Stimulated activated CD8-positive, alpha-beta memory T cell treated with anti-CD3 and anti-CD28 coated beads, Interleukin-4, amount 100 ng/mL, for 4 hours (primary cell): ENCODE measurements at places on chromosomes 13 and 19.

DNA sequence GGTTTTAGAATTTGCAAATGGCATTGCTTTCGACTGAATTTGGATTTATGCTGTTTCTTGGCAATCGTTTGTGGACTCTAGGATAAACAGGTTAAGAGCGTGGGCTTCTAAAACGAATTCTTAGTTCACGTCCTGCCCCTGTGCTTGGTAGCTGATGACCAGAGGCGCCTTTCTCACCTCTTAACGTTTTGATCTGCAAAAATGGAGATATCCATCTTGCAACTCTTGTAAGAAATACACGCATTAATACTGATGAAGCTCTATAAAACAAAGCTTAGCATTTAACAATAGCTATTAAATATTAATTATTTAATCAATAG lies 580 bp upstream of the KATNAL1 start:
- DNase-seq: no peak

DNA sequence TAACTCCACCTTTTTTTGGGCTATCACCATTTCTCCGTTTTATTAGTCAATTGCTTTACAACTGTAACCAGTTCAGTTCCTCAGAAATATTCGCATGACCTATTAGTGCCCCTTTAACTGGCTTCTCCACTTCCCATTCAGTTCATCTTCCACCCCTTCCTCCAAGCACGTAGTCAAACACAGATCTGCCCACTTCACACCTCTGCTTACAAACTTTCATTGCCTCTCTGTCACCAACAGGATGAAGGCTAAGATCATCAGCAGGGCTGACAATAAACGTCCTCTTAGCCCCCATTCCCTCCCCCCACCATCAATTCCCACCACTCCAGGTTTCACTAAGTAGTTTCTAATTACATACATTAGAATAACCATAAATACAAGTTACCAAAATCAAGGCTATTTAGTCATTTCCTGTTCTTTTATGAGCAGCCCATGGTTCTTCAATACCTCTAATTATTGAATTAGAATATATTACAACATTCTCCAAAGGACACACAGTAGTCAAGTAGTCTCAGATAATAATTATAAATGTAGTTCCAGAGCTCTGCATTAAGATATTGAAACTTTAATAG lies 95.7 kb downstream of the SPRY2 start:
- no peak for DNase-seq

DNA sequence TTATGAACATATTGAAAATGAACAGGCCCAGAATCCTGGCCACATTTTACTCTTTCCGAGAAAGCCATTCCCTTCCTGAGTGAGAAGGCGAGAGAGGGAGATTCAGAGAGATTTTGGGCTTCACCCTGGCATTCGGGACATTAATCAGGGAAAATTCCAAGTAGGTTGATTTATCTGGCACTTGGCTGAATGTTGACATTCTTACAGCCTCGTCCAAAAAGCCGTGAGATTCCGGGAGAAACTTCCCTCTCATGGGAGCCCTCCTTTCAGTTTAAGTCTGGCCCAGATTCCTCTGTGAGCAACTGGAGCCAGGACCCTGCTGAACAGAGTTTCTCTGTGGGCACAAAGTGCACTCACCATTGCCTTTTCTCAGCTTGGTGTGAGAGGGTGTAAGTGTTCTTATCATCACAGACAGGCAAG lies 129.2 kb upstream of the PEG3 start:
- no peak for DNase-seq

- DNase-seq: no peak
These were observed 1.0 kb upstream of the CRYL1 start for GRCh38 chr13:20526664-20527063.

DNA sequence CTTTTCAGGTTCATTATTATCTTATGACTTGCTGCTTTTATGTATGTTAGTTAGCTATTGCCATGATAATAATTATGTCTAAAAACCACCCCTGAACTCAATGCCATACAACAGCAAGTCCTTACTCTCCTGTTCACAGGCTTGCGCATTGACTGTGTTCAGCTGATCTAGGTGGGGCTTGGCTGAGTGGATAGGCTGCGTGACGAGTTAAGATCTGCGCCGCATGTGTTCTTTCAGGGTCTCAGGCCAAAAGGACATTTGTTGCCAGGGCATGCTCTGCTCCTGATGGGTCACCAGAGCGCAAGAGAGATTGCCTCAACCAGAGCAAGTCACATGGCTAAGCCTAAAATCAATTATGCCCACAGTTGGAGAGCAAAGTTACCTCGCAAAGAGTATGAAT lies 859 bp downstream of the ZNF568 start:
- no peak for DNase-seq

DNA sequence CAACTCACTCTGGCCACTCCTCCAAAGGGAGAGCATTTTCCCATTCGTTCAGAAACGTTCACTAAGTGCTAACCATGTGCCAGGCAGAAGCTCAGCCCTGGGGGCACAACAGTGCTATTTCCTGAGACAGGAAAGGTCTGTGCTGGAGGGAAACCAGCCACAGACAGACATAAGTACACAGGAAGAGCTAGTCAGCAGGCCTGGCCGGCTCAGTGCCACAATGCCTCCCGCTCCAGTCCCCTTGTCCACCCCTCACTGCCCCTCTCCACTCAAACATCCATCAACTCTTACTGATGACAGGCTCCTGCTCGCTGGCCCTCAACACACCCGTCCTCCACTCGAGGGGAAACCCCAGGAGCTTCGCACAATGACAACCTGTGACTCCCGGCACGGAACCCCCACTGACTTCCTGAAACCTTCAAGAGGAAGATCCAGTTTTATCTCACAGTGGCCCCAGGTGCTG lies 11.3 kb upstream of the PLA2G4C start:
- DNase-seq: no peak

DNA sequence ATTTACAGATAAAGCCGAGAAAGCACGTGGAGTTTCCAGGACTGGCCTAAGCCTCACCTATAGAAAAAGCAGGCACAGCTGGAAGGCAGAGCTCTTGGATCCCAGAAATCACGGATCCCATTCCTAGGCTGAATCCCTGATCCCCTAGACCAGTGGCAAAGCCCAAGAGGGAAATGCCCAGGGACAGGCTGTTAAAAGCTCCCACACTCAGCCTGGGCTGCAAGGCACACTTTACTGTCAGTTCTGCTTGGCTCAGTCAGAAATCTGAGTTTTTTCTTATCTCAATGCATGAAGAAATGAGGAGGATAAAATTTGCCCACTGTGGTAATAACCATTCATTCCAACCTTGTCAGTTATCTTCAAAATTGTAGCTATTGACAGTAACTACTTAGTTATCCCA lies 8.0 kb upstream of the FUT2 start:
- DNase-seq: no peak

DNA sequence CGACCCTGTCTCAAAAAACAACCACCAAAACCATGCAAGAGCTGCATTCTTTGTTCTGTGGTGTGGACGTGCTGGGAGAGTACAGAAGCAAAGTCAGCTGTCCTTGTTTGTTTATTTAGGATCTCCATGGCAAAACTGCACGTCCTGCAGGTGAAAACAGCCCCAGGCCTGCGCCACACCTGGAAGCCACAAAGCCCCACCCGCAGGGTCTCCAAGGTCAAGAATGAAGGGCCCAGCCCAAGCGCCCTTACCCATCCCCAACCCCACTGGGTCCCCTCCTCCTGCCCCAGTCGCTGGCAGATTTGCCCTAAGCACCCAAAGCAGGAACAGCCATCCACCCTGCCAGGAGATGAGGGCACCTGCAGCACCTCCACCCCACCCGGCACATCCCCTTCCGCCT lies 10.5 kb downstream of the MBD3 start:
- DNase-seq: no peak

GRCh38 chr13:27037571-27037970 lies 134.0 kb downstream of the USP12 start:
- DNase-seq: no peak

DNA sequence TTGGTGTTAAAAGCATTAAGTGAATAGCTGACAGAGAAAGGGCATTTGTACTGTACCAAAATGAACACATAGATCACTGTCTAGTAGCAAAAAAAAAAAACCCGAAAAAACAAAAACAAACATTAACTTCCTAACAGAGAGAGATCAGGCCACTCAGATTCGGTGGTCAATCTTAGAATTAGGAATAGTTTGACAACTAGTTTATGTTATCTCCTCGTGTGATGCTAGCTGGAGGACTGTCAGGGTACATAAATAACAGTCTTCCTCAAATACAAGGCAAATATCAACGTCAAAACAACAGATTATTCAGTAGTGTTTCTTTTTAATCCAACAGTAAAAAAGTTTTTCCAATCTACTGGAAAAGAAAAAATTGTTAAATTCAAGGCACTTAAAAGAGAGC lies 1.7 kb downstream of the ZMYM5 start:
- DNase-seq: no peak

- no peak for DNase-seq
These were observed 86.8 kb downstream of the SLC25A15 start for GRCh38 chr13:40876020-40876738.

DNA sequence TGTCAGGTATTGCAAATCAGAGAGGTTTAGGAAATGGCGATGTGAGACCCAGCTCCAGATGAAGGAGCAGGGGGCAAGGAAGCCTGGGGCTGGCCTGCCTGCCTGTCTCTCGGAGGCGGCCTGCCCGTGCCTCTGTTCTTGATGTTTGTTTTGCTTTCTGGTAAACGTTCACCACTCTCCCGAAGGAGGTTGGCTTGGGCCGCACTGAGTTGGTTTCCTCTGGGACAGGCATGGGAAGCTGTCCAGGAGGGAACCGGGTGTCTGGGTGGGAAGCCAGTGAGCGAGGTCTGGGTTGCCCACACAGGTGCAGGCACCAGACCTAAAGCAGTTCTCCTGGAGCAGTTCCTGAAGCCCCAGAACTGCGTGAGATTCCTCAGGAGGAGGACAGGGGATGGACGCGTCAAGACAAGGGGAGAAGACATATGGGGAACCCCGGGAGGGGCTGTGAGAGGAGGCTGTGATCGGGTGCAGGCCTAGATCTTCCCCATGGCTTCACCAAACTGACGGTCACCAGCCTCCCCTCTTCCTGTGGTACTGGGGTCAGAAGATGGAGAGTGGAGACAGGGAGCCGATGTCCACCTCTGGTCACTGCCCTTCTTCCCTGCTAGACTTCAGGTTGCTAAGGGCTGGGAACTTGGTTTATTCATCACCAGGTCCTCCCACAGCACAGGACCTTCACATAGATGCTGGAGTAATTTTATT lies 15.2 kb downstream of the COL4A2 start:
- DNase-seq: no peak
